ENCODE measurements at places on chromosomes 1 and 21.

DNA sequence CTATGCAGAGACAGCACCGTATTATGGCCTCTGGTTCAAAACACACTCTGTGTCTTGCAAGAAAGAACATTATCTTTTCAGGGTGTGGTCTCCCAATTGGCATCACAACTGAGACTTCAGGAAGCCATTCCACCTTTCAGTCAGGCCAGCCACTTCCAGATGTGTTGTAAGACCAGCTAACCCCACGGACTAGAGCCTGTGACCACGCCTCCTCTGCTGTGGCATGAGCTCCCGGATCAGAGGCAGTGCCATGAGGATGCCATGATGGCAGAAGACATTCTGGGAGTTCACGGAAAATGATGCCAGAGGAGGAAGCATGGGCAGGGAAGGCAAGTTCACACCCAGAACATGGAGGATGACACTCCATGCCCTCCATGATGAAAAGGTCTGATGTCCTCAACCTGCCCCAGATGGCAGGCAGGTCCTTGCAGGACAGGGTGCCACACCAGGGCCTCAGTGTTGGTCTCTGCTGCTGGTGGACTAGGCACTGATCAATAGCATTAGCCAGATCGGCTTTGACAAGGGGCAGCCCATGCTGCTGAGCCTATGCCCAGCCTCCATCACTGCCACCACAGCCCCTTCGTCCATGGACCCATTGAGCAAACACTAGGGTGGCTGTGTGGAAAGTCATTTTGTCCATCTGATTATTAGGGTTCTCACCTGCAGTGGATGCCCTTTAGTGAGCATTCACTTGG lies 341.6 kb downstream of the MATN1 start:
- DNase-seq = no peak

DNA sequence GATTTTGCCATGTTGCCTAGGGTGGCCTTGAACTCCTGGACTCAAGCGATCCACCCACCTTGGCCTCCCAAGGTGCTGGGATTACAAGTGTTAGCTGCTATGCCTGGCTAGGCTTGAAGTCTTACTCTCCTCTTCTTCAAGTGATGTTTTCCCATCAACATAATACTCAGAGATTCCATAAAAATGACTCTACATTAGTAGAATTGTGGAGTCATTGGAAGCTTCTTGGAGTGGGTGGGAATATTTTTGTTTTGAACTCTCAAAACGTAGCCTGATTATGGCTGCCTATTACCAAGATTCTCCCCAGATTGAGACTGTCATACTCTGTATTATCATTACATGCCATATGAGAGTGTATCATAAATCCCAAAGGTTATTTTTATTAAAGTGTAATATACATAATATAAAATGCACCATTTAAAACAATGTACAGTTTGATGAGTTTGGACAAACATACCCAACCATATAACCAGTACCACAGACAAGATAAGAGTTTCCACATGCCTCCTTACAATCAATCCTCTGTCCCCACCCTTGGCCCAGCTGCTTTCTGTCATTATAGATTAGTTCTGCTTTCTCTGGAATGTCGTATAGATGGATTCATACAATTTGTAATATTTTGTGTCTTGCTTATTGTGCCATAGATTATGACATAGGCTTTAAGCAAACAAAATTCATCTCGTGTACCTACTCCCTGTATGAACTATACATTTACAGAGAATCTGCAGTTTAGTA lies 8.0 kb upstream of the DNM3 start:
- no peak for DNase-seq

- DNase-seq = no peak
Measured at GRCh38 chr1:21546122-21546825, 37.1 kb downstream of the ALPL start.

DNA sequence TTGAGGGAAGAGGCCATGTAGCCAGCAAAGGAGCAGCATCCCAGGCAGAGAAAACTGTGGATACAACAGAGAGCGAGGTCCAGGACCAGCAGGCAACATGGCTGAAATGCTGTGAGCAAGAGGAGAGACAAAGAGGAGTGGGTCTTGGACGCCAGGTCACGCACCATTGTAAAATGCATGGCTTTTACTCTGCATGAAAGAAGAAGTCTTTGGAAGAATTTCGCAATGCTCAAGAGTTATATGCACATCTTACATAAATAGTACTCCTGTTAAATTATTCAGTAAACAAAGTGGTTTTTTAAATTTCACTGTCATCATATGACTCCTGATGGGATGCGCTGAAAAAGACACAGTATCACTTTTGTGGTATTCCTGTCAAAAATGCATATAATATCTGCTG lies 3.5 kb downstream of the CD244 start:
- DNase-seq = no peak

- DNase-seq = peak; percentile 41
Measured at GRCh38 chr1:87953732-87954344, 625.2 kb downstream of the LMO4 start.

- DNase-seq = no peak
Measured at GRCh38 chr1:172723251-172723650, 64.3 kb downstream of the FASLG start.

GRCh38 chr1:48943826-48944225 lies 167.1 kb upstream of the BEND5 start:
- DNase-seq = no peak

- no peak for DNase-seq
Measured at GRCh38 chr21:44718571-44718970, 7.2 kb upstream of the TSPEAR start.

All from effector CD8-positive, alpha-beta T cell (primary cell).